NCI-H1436 (cell line): ENCODE measurements at places on chromosomes 11 and 22.
A peak's percentile ranks its signal among the peaks of the same experiment; 100 is the strongest.

DNA sequence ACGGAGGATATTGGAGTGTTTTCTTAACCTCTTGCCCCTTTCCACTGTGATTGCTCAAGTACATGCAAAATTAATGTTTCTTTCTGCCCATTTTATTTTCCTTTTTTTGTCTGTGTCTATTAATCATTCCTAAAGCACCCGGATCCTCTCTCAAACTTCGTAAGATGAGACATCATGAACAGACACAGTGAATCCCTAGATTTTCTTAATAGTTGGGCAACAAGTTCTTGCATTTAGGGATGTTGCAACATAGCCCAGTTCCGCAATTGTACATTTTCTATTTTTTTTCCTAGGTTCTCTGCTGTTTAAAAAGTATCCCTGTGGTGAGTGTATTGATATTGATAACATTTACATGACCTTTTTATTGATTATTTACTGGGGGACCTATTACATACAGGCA lies 2.9 kb downstream of the FAM111A start:
- DNase-seq, result no peak

DNA sequence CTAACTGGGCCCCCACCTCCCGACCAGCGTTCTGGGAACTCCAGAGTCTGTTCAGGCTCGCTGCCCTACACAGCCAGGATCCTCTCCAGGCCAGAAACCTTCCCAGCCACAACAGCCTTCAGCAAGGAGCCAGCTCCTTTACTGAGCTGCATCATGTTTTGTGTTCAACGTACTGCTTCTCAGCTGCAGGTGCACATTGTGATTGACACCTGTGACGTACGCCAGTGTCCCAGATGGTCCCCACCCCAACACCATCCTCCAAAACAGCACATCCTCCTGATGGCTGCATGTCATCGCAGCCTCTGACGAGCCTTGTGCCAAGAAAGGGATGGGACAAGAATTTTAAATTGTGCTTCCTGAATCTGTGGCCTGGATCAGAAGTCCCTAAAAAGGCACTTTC lies 117.5 kb downstream of the SPATA19 start:
- no peak for DNase-seq

DNA sequence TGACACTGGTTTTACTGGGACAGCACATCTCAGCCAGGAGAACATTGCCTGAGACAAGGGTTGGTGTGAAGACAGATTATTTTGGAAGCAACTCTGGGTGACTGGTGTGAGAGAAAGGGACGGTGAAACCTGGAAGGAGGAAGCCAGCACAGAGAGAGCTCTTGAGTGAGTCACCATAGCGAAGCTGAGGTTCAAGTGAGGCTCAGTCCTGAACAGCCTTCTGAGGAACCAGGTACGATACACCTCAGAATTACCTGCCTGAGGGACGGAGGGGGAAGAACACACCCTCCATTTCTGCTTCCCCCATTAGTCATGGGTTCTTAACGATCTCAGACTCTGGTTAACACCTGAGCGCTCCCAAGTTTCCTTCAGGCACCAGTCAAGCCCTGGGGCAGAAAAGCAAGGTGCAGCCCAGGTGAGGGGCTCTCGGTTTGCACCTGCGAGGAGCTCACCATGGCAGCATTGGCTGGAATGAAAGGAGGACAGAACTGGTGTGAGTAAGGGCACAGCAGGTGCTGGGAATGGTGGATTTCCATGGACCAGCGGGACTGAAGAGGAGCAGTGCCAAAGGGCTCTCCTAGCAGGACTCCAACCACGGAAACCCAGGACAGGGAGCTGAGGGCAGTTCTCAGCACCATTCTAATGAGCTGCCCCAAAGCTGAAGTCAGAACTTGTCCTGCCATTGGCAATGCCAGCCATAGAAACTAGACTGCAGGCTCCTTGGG lies 459.3 kb downstream of the OPCML start:
- DNase-seq, result no peak

DNA sequence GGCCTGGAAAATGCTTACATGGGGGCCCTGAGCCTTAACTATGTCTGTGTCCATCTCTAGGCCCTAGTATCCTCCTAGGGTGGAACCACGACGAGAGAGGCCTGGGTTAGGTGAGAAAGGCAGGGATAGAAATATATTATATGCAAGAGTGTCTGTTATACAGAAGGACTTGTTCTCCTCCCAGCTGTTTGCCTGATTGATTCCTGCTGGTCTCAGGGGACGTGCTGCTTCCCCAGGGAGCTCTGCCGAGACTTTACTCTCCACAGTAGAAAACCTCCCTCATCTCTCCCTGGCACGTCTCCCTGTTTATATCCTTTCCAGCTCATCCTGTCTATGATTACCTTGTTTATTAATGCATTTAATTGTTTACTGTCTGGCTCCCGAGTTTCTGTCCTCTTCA lies 132.6 kb downstream of the MIAT start:
- peak; percentile 60 for DNase-seq

GRCh38 chr11:12079726-12080556 lies 30.4 kb upstream of the MICAL2 start:
- no peak for DNase-seq

DNA sequence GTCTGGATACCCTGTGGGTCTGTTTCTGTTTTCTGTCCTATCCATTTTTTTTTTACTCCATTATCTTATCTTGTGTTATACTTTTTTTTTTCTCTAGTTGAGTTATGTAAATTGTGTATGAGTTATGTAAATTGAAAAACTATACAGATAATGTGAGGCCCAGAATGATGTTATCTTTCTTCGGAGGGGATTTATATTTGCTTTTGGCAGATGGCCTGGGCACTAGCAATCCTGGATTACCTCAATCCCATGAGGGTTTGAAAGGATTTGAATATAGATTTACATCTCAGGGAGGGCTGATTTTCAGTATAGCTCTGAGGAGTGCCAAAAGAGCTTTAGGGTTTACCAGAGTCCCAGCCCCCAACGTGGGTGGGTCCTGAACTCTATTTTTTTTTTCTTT lies 71.0 kb downstream of the CSTPP1 start:
- no peak for DNase-seq

GRCh38 chr11:73480677-73481076 lies 104.5 kb downstream of the RELT start:
- no peak for DNase-seq

GRCh38 chr11:33179348-33179803 lies 18.1 kb upstream of the CSTF3 start:
- no peak for DNase-seq

DNA sequence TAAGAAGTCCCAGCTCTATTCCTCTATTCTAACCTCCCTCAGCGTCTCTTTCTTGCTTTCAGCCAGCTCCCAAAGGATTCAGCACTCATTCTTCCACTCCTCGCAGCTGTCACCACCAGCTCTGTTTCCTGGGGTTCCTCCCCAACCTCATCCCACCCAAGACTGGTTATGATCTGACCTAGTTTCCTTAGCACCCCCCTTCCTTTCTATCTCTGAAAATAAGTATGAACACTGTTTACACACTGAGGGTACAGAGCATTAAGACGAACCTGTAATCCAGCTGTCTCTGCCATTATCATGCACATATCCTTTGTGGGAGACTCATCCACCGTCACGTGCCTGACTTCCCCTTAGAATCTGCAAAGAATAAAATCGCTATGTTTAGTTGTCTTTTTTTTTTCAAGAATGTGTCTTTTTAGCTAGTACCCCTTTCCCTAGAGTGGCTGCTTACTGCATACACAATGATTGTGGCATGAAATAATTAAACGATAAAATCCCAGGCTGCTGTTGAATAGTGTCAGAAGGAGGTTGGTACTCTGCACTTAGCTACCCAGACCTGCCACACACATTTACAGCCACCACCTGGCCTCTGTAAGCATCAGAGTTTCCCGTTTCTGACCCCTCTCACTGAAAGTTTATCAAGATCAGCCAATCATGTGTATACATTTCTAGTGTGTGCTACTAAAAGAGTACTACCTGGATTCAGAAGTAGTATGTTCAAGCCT lies 26.9 kb upstream of the CSTF3 start:
- no peak for DNase-seq

DNA sequence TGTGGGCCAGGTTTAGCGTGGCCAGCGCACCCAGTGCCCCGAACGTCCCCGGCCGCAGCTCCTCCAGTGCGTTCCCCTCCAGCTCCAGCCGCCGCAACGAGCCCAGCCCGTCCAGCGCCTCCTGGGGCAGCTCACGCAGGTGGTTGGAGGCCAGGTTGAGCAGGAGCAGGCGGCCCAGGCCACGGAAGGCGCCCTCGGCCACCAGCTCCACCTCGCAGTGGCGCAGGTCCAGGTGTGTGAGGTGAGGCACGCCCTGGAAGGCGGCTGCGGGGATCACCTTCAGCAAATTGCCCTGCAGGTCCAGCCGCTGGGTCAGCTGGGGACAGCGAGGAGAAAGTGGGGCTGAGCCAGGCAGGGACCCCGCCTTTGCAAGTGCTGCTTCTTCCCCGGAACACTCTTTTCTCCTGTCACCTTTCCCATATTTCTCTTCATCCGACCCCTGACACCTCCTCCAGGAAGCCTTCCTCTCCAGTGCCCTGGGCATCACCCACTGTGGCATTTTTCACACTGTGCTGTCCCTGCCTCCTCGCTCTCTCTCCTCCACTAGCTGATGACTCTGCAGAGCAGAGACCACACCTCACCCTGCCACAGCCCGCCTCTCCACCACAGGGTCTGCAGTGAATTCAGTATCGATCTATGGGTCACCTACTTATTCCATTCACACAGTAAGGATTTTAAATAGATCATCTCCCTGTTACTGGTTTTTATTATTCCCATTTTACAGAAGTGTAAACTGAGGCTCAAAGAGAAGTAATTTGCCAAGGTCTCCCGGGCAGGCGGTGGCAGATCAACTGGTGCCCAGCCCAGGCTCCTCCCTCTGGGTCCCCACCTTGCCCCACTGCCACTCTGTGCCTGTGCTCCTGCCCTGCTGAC lies 1.9 kb downstream of the CHADL start:
- no peak for DNase-seq

- DNase-seq, result no peak
Observed at GRCh38 chr22:43828998-43829782, 17.1 kb upstream of the EFCAB6 start.

- DNase-seq, result no peak
Observed at GRCh38 chr11:121727942-121728341, 275.2 kb upstream of the SORL1-AS1 start.
